ENCODE measurements at places on chromosomes 11 and 22. TPM values are rescaled to one million over a fixed set of nuclear protein-coding genes. Genes with fewer than 3 reads are reported as not detected.

Gene SEZ6L
- 0.07 TPM for total RNA-seq

Gene PYGM
- total RNA-seq, result 11.8 TPM

Gene BDNF
- not detected for total RNA-seq

Gene ZFP91
- 36.1 TPM for total RNA-seq

Gene MIOX
- total RNA-seq, result not detected

Gene APOA1
- total RNA-seq, result not detected

DNA sequence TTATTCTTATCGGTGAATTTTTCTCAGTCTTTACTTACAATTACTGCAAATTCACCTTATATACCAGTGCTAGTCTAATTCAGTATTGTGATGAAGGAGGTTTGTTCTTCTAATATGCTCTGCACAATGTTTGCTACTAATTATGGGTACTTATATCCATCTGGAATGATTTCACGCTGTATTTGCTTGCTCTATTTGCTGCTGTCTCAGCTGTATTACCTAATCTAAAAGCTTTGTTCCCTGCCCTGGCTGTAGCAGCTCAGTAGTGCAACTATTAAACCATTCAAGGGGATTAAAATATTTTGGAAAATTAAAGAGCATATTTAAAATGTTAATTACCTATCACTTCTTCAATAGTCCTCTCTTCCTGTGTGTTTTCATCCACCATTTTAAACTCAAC lies 375.3 kb downstream of the LUZP2 start:
- DNase-seq, result no peak
- no peaks in the 10 kb centered on the region for H3K36me3 ChIP-seq
- no peak overlapping the region for H3K27ac ChIP-seq

DNA sequence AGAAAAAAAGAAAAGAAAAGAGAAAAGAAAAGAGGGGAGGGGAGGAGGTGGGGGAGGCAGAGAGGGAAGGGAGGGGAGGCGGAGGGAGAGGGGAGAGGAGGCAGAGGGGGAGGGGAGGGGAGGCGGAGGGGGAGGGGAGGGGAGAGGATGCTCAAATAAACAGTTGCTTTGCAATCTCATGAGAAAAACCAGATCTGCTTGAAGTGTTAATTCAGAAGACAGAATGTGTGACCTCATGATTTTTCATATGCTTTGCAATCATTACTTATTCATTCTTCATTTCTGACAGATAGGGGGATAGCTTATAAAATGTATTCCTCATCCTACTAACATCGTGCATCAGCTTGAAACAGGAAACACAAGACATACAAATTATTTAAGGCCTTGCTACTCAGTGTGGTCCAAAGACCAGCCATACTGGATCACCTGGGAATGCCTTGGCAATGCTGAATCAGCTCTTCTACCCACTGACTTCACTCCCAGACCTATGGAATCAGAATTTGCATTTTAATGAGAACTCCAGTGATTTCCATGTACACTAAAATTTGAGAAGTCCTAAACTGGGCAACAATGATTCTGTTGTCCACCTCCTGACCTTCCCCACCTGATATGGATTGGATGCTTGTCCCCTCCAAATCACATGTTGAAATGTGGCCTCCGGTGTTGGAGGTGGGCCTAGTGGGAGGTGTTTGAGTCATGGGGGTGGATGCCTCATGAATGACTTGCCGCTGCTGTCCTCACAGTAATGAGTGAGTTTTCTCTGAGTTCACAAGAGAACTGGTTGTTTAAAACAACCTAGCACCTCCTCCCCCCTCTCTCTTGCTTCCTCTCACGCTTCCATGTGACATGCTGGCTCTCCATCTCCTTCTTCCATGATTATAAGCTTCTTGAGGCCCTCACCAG lies 69.2 kb downstream of the CCDC34 start:
- H3K27me3 ChIP-seq, result peaks cover 5% of the 10 kb centered on the region
- no peak overlapping the region for H3K27ac ChIP-seq
- no peaks in the 10 kb centered on the region for H3K36me3 ChIP-seq
- DNase-seq, result no peak
- H3K4me1 ChIP-seq, result no peaks in the 10 kb centered on the region

DNA sequence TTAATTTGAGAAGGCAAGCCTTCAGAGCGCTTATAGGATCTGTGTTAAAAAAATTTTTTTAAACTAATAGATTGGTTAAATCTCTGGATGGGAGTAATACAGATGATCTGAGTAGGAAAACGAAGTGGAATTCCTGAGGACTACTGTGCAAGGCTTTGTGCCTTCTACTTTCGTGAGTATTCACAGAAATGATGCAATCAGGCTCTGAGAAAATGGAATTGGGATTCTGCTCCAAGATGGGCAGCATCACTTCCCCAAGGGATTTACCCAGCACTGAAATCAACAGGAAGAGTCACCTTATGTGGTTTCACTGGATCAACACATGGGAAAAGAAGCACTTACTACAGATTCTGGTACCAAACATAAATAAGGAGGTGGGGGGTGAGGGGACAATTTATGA lies 12.5 kb downstream of the KMT5B start:
- no peak for DNase-seq
- peaks cover 45% of the 10 kb centered on the region for H3K4me1 ChIP-seq
- H3K36me3 ChIP-seq, result peaks cover 8% of the 10 kb centered on the region
- H3K27me3 ChIP-seq, result no peaks in the 10 kb centered on the region
- no peak overlapping the region for H3K27ac ChIP-seq

- H3K4me3 ChIP-seq, result peak overlapping the region; percentile 87
- peak overlapping the region; percentile 9 for H3K27ac ChIP-seq
- no peak for DNase-seq
- peaks cover 3% of the 10 kb centered on the region for H3K36me3 ChIP-seq
- H3K27me3 ChIP-seq, result no peaks in the 10 kb centered on the region
Observed at GRCh38 chr22:26430600-26430999, 1.5 kb downstream of the ASPHD2 start.

DNA sequence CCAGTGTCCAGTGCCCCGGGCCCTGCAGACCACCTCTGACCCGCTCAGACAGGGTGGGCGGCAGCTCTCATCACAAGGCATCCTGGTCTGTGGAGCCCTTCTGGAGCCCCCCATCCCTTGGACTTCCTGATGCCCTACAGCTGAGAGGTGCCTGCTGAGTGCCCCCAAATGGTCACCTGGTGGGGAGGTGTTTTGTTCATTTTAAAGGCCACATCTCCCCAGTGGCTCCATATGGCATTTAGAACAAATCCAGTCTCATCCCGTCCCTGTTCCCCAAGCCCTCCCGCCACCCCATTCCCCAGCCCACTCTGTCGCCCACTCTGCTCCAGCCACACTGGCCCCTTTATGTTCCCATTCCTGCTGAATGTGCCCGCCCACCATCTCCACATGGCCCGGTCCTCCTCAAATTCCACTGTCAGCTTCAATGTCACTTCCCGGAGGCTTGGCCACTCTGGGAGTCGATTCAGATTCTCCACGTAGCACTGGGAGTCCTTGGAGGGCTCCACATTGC lies 32.8 kb downstream of the OSBPL5 start:
- no peaks in the 10 kb centered on the region for H3K36me3 ChIP-seq
- no peak overlapping the region for H3K27ac ChIP-seq
- no peaks in the 10 kb centered on the region for H3K27me3 ChIP-seq

- H3K27me3 ChIP-seq, result peaks cover 19% of the 10 kb centered on the region
- DNase-seq, result no peak
- H3K36me3 ChIP-seq, result no peaks in the 10 kb centered on the region
- H3K4me1 ChIP-seq, result peaks cover 4% of the 10 kb centered on the region
- H3K27ac ChIP-seq, result no peak overlapping the region
- no peak overlapping the region for H3K4me3 ChIP-seq
Observed at GRCh38 chr11:36193721-36194120, 95.5 kb downstream of the COMMD9 start.

- H3K27me3 ChIP-seq, result peaks cover 29% of the 10 kb centered on the region
- DNase-seq, result no peak
- H3K4me3 ChIP-seq, result no peak overlapping the region
- H3K4me1 ChIP-seq, result no peaks in the 10 kb centered on the region
Observed at GRCh38 chr11:69449320-69450063, 32.0 kb upstream of the LINC01488 start.

GRCh38 chr22:37309211-37310074 lies 27.1 kb downstream of the CYTH4 start:
- H3K27me3 ChIP-seq, result no peaks in the 10 kb centered on the region
- peak overlapping the region; percentile 99 for H3K27ac ChIP-seq
- peaks cover 56% of the 10 kb centered on the region for H3K4me1 ChIP-seq
